ENCODE measurements at places on chromosomes 11 and 22. TPM values are rescaled to one million over a fixed set of nuclear protein-coding genes. Genes with fewer than 3 reads are reported as not detected.

DNA sequence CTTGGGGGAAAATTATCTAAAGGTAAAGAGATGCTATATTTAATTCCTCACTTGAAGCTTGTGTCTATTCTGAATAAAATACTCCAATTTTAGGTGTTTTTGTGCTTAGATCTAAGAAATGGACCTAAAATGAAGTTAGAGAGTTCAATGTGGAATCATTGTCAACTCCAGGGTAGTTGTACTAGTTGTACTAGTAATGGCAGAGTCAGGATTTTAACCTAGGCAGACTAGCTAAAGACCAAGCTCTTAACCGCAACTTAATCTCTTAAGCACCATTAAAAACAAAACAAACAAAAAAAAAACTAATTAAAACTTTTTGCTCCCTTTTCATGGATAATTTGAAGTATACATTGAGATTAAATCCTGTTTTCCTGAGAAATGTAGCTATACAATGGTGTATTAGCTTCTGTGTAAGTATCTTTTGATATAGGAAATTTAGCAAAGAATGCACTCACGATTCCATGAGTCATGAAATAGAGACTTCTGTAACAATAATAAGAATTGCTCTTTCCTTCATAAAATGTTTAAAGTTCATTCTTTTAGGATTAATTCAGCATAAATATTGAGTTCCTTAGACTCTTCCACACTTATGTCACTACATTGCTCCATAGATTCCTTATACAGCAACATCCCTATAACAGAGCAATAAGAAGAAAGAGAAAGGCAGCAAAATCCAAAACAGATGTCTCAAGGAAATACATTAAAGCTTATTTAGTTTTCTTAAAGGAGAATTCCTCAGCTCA, 26.5 kb upstream of the SOX6 start:
- no peak for DNase-seq

GRCh38 chr11:30960387-30960992, 374.3 kb upstream of the MPPED2 start:
- DNase-seq: peak; percentile 2

Gene GGT5
- total RNA-seq: not detected

Gene TESMIN
- 19.4 TPM for total RNA-seq

- DNase-seq: no peak
Observed at GRCh38 chr11:92969634-92970347, at the start of gene MTNR1B. MTNR1B (plus strand) TSS chr11:92969651; CDS start chr11:92969726, 75 bp downstream.

Gene TMEM191C
- total RNA-seq: 3.2 TPM

All from OCI-LY7 (cell line).